ENCODE measurements at places on chromosomes 6 and 20.

- no peaks in the 10 kb centered on the region for H3K27me3 ChIP-seq
- DNase-seq, result no peak
- H3K4me1 ChIP-seq, result no peaks in the 10 kb centered on the region
- H3K27ac ChIP-seq, result no peak overlapping the region
These were observed 87.5 kb downstream of the AKAP7 start for GRCh38 chr6:131222773-131223172.

DNA sequence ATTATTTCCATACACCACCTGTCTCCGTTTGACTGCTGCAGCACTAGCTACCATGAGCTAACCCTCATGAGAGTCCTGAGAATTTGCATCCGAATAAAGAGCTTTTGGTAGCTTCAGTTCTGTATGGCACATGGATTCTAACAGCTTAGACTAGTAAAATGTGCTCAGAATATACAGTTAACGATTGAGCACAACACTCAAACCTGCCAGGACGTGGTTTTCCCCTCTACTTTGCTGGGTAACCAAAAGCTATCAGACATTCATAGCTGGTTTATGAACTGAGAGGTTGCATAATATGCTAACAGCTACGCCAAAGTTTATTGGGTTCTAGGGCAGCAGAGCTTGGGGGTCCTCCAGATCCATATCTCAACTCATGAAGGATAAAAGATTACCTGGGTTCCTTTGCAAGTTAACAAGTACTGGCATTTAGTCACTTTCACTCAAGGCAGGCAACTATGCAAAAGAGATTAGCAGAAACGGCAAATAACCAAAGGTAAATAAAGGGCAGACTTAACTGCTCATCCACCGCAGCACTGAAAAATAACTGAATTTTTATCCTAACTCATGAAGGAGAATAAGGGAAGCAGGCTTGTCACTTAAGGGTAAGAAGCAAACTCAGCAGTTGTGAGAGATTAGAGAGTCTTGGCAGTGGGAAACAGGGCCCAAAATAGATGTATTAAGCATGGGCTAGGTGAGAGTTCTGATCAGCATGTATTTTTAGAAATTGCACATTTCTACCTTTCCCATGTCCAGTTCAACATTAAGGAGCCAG lies 29.4 kb downstream of the NUDT3 start:
- H3K4me1 ChIP-seq, result peaks cover 15% of the 10 kb centered on the region
- no peaks in the 10 kb centered on the region for H3K36me3 ChIP-seq
- H3K4me3 ChIP-seq, result no peak overlapping the region
- no peak overlapping the region for H3K27ac ChIP-seq

DNA sequence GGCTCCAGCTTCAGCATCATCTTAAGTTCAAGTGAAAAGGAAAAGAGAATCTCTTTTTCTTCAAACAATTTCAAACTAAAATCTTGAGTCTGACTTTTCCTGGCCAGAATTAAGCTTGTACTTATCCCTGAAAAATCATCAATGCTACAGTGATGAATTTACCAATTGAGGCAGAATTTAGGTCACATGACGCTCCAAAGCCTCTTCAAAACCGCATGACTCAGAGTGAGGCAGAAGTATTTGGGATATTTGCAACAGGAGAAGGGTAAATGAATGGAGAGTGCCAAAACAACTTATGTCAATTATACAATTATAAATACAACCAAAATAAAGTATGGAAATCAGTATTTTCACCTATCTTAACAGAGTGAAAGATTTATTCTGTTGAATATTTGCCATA lies 515.5 kb downstream of the COL12A1 start:
- H3K4me1 ChIP-seq, result no peaks in the 10 kb centered on the region
- H3K27me3 ChIP-seq, result no peaks in the 10 kb centered on the region
- no peak overlapping the region for H3K27ac ChIP-seq
- no peak for DNase-seq
- H3K4me3 ChIP-seq, result no peak overlapping the region

DNA sequence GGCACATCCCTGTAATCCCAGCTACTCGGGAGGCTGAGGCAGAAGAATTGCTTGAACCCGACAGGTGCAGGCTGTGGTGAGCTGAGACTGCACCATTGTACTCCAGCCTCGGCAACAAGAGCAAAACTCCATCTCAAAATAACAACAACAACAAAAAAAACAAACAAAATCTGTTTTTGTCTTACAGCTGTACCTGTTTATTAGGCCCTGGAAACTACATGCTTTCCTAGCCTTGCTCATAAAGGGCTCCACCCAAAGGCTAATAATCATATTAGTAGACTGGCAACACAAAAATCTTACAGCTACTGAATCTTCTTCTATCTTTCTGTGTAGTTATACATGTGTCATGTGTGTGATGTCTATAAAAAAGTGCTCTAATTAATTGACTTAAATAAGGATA lies 503.9 kb upstream of the EYS start:
- DNase-seq, result no peak
- H3K4me3 ChIP-seq, result no peak overlapping the region
- no peak overlapping the region for H3K27ac ChIP-seq
